ENCODE measurements at places on chromosomes 16 and 17. TPM values are rescaled to one million over a fixed set of nuclear protein-coding genes. Genes with fewer than 3 reads are reported as not detected.

Gene DCXR
- total RNA-seq: 89.5 TPM

Gene GRAP
- total RNA-seq: 0.64 TPM

Gene KAT8
- 61.2 TPM for total RNA-seq

Gene CSH1
- total RNA-seq: not detected

Gene OVCA2
- 16.3 TPM for total RNA-seq

DNA sequence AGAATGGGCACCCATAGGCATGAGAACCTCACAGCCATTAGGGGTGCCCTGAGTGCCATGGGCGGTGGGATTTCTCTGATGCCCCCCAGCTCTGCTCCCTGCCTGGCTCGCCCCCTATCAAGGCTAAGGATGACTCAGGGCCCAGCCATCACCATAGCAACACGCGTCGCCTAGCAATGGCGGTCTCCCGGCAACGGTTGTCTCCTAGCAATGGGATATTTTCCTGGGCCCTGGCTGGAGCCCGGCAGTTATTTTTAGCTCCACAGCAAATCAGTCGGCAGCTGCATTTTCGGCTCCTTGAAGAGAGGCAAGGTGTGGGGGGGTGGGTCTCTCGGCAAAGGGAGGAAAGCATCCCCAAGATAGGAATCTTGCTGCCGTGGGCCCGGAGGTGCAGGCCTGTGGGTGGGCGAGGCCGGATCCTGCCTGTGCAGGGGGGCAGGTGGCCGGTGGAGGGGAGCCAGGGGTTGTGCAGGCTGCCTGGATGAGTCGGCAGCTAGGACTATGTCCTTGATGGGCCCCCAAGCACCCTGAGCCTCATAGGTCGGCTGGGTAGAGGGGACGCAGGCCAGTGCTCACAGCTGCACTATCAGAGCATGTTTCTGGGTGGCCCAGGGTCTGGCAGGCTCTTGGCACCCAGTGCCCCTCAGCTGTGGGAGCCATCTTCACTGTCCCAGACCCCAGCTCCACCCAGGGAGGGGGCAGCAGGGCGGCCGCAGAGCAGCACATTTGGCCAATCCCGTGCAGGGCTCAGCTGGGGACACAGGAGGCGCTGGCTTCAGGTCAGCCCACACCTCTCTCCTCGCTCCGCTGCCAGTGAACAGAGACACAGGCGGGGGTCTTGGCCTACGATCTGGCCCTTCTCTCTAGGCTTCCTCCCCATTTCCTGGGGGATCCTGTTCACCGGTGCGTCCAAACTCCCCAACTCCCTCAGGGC, 4.2 kb upstream of the FBXL16 start:
- H3K4me1 ChIP-seq: peaks cover 20% of the 10 kb centered on the region
- H3K27ac ChIP-seq: peak overlapping the region; percentile 98
- no peaks in the 10 kb centered on the region for H3K36me3 ChIP-seq
- peaks cover 23% of the 10 kb centered on the region for H3K27me3 ChIP-seq
- peak overlapping the region; percentile 80 for H3K4me3 ChIP-seq

DNA sequence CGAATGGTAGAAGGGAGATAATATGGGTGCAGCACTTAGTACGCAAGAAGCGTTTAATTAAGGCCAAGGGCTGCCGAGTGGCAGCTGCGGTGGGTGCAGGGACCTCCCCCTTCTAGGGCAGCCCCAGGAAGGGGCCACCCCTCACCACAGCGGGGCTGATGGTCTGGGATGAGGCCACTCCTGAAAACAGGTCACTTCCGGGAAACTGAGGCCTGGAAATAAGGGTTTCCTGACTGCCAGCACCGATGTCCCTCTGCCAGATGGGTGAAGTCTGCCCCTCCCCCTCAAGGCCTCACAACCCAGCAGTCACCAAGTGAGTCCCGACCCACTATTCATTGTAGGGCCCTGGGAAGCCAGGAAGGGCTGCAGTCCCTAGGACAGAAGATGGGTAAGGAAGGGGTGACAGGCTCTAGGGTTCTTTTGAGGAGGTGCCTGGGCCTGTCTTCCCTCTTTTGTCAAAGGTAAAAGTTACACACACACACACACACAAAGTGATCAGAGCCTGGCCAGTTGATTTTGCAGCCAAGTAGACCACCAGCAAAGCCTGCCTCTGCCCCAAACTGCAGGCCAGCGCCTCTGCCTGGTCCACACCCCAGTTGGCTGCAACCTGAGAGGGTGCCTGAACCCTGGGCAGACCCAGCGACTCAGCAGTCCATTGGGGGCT, 12.5 kb downstream of the SREBF1 start:
- H3K4me3 ChIP-seq: peak overlapping the region; percentile 78
- DNase-seq: peak; percentile 48
- H3K27me3 ChIP-seq: peaks cover 15% of the 10 kb centered on the region
- no peaks in the 10 kb centered on the region for H3K36me3 ChIP-seq

GRCh38 chr16:893360-893759, 77.4 kb downstream of the LMF1 start:
- no peak overlapping the region for H3K4me3 ChIP-seq
- H3K36me3 ChIP-seq: no peaks in the 10 kb centered on the region
- no peak overlapping the region for H3K27ac ChIP-seq
- H3K4me1 ChIP-seq: peaks cover 14% of the 10 kb centered on the region
- H3K27me3 ChIP-seq: peaks cover 7% of the 10 kb centered on the region

- no peak for DNase-seq
- H3K27ac ChIP-seq: no peak overlapping the region
- H3K4me3 ChIP-seq: no peak overlapping the region
- peaks cover 9% of the 10 kb centered on the region for H3K36me3 ChIP-seq
- H3K27me3 ChIP-seq: peaks cover 5% of the 10 kb centered on the region
- peaks cover 1% of the 10 kb centered on the region for H3K4me1 ChIP-seq
These were observed 395.8 kb downstream of the SLC39A11 start for GRCh38 chr17:72696721-72697120.

DNA sequence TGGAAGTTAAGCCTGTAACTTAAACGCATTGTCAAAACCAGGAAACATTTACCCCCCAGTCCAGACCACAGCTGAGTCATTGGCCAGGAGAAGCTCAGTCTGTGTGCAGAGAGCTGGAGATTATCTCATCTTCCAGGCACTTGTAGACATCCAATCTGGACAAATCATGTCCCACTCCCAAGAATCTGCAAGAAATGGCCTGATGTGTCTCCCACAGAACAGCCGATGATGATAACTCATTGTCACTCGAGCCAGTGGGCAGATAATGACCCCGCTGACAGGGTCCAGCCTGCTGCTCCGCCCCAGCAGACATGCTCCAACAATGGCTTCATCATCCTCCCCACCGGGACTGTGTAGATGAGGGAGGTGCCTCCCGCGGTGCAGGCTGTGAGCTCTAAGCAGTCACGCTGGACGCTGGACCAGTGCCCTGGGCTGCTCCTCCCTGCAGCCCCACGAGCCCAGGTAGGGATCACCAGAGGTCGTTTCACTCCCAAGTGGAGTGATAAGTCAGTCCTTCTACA, 322.5 kb downstream of the C16orf95 start:
- no peak overlapping the region for H3K4me3 ChIP-seq
- H3K27ac ChIP-seq: no peak overlapping the region
- peaks cover 18% of the 10 kb centered on the region for H3K4me1 ChIP-seq

DNA sequence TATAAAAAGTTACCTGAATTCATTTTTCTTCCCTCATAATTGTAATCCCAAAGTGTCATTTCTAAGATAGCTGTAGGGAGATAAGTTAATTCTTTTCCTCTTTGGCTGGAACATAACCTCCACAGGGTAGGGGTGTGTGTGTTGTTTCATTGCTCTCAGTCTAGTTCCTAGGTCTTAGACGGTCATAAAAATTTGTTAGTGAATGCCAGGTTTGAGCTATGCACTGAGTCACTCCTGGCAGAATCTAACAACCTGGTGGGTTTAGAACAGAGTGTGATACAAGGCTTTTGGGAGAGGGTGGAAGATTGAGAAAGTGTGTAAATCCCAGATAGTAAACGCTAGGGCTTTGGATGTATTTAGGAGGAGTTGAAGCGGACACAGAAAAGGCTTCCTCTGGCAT, 894 bp upstream of the PHKG2 start:
- peaks cover 4% of the 10 kb centered on the region for H3K4me1 ChIP-seq
- peaks cover 4% of the 10 kb centered on the region for H3K36me3 ChIP-seq
- DNase-seq: no peak

DNA sequence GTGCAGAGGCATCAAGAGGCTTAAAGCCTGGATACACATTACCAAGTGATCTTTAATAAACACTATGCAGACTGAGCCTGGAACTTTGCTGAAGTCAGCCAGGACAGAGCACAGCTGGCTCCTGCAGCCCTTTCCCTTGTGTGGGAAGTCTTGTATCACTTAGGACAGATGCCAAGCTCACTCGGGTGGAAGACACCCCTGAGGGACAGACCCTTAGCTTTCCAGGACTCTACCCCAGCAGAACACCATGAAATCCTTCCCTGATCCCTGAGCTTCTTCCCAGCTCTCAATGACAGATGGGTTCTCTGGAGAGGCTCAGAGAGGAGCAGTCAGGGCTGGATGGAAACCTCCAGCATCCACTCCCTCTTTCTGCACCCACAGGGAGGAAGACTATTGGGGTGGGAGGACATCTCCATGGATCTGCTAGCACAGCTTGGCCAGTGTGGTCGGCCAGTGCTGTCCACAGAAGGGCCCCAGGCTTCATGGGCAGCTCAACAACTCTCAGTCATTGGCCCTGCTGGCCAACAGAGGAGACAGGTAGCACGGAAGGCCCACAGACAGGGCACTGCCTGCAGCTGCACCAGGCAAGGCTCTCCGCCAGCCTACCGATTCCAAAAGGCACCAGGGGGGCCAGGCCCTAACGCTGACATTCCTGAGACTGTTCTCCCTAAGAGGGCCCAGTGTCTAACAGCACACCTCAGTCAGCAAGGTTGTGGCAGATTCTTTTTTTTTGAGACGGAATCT, 15.9 kb downstream of the RAB5C start:
- H3K4me1 ChIP-seq: peaks cover 24% of the 10 kb centered on the region
- H3K27ac ChIP-seq: peak overlapping the region; percentile 64
- peaks cover under 1% of the 10 kb centered on the region for H3K27me3 ChIP-seq

DNA sequence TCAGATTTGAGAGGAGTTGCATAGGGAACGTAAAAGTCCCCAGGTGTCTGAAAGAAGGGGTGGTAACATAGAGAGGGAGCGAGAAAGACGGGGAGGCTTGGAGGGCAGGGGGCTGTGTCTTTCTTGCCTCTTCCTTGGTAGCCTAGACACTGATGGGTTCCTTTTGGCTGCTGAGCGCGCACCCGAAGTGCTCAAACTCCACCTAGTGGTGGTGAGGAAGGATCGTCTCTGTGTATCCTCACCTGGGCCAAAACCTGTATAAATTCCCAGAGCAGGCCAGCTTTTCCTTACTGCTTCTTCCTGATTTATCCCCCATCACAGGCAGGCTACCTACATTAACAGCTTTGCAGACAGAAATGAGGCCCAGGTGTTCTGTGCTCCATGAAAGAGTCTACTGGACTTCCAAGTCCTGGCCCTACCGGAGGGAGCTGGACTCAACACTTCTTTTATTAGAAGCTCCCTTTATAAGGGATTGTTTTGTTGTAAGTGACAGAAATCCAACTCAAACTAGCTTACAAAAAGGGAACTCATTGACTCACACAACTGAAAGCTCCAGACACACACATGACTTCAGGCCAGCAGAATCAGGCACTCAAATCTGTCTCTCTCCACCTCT, 5.5 kb upstream of the SLC25A35 start:
- peak overlapping the region; percentile 16 for H3K27ac ChIP-seq
- H3K4me3 ChIP-seq: peak overlapping the region; percentile 3
- H3K4me1 ChIP-seq: no peaks in the 10 kb centered on the region
- DNase-seq: peak; percentile 57
- peaks cover 1% of the 10 kb centered on the region for H3K27me3 ChIP-seq
- no peaks in the 10 kb centered on the region for H3K36me3 ChIP-seq

DNA sequence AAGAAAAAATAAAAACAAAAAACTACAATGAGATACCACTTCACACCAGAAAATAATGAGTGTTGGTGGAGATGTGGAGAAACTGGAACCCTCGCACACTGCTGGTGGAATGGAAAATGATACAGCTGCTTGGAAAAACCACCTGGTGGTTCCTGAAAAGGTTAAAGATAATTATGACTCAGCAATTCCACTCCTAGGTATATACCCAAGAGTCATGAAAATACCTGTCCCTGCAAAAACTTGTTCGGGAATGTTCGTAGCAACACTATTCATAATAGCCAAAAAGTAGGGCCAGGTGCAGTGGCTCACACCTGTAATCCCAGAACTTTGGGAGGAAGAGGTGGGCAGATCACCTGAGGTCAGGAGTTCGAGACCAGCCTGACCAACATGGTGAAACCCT, 8.1 kb upstream of the ITGAE start:
- H3K36me3 ChIP-seq: no peaks in the 10 kb centered on the region
- no peaks in the 10 kb centered on the region for H3K4me1 ChIP-seq
- peaks cover 4% of the 10 kb centered on the region for H3K27me3 ChIP-seq
- DNase-seq: no peak

DNA sequence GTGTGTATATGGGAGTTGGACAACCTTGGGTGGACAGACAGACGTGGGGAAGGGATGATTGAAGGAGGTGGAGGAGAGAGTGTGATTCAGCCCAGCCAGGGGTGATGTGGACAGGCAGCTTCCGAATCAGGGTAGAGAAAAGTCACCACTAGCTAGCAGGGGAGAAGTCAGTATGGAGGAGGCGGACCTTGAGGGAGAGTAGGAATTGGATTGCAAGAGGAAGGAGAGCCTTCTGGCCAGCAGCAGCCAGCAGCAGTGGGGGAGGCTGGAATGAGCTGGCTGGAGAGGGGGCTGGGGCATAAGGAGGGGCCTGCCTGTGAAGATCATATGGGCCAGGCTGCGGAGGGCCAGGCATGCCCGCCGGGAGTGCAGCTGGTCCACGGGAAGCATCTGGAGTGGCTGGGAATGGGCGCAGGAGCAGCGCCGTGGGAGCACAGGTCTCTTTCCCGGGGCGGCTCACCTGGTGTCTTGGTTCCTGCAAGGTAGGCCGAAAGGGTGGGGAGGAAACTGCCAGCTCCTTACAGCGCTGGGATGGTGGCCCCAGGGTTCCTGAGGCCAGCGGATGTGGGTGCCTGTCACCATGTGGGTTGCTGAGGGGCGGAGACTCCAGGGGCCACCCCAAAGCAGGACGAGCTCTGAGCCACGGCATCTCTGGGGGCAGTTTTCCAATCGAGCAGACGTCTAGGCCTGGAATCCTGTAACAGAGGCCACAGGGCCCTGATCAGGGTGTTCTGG, 235.3 kb downstream of the SEC14L1 start:
- peak; percentile 59 for DNase-seq
- H3K4me3 ChIP-seq: peak overlapping the region; percentile 96
- peaks cover 55% of the 10 kb centered on the region for H3K4me1 ChIP-seq
- H3K27me3 ChIP-seq: peaks cover 20% of the 10 kb centered on the region
- no peaks in the 10 kb centered on the region for H3K36me3 ChIP-seq

- H3K27me3 ChIP-seq: no peaks in the 10 kb centered on the region
- no peaks in the 10 kb centered on the region for H3K36me3 ChIP-seq
These were observed 33.8 kb upstream of the GHDC start for GRCh38 chr17:42227849-42228700.

- H3K4me3 ChIP-seq: no peak overlapping the region
- no peak for DNase-seq
- peaks cover 8% of the 10 kb centered on the region for H3K27me3 ChIP-seq
- H3K27ac ChIP-seq: no peak overlapping the region
- no peaks in the 10 kb centered on the region for H3K36me3 ChIP-seq
- peaks cover 39% of the 10 kb centered on the region for H3K4me1 ChIP-seq
These were observed 11.4 kb downstream of the GGA2 start for GRCh38 chr16:23498863-23499262.

- DNase-seq: no peak
- H3K27ac ChIP-seq: no peak overlapping the region
- no peak overlapping the region for H3K4me3 ChIP-seq
- no peaks in the 10 kb centered on the region for H3K4me1 ChIP-seq
- no peaks in the 10 kb centered on the region for H3K36me3 ChIP-seq
- peaks cover 4% of the 10 kb centered on the region for H3K27me3 ChIP-seq
These were observed 7.1 kb downstream of the MIEN1 start for GRCh38 chr17:39722965-39723848.
